Mesenteric fat pad (tissue), 1 donor: ENCODE measurements at places on chromosomes 1 and 21. TPM values are rescaled to one million over a fixed set of nuclear protein-coding genes. Genes with fewer than 3 reads are reported as not detected.

- no peak for DNase-seq
Measured at GRCh38 chr1:204841316-204841715, 29.3 kb upstream of the NFASC start.

- no peak for DNase-seq
Measured at GRCh38 chr1:221832617-221833016, 90.7 kb upstream of the DUSP10 start.

- DNase-seq, result no peak
Measured at GRCh38 chr1:8846263-8846662, 28.8 kb upstream of the RERE start.

- DNase-seq, result no peak
Measured at GRCh38 chr1:39539252-39539790, 37.3 kb downstream of the PABPC4 start.

DNA sequence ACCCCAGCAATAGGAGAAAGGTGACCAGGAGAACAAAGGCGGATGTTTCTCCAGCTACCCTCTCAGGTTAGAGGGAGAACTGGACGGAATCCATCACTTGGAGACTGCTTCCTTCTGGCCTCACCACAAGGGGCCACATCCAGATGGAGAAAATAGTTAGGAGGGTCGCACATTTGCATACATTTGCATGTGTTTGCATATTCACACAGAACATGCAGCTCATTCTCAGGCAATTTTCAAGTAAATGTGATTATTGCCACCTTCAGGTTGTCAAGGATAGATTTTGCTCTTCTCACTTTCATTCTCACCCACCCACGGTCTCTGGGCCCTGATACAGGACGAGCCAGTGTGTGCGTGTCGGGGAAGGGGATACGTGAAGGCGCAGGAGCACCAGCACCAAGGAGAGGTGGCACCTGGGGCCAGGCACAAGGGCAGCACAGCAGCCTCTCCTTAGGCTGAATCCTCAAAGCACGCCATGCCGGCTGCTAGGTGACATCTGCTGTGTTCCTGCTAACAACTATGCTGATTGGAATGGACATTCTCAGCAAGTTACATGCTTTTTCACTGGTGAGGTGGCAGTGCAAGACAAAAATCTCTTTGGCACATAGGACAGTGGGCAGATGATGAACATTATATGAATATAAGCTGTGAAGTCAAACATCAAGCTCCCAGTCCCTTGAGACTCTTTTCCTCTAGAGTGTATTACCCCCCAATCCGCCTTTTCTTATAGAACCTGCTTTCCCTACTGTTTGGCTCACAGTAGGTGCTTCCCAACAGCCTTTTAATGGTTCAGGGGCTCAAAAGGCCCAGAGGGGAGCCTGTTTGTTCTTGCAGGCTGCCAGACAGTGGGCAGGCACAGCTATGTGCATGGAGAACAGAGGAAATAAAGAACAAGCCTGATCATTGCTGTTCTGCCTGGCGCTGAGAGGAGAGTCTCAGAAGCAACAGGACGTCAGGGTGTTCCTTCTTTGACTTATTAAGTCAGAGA is 14.3 kb downstream of the ACKR1 start:
- DNase-seq, result no peak

CAMSAP2 gene
- total RNA-seq, result 36.4 TPM
